ENCODE measurements at places on chromosomes 3 and 15. TPM values are rescaled to one million over a fixed set of nuclear protein-coding genes. Genes with fewer than 3 reads are reported as not detected.

The UBE2Q2 gene
- polyA plus RNA-seq: 29.5 TPM

GRCh38 chr3:30626443-30627180 is 20.2 kb downstream of the TGFBR2 start:
- no peak for DNase-seq
- H3K4me3 ChIP-seq: no peak overlapping the region
- H3K4me1 ChIP-seq: no peaks in the 10 kb centered on the region
- H3K27me3 ChIP-seq: no peaks in the 10 kb centered on the region

DNA sequence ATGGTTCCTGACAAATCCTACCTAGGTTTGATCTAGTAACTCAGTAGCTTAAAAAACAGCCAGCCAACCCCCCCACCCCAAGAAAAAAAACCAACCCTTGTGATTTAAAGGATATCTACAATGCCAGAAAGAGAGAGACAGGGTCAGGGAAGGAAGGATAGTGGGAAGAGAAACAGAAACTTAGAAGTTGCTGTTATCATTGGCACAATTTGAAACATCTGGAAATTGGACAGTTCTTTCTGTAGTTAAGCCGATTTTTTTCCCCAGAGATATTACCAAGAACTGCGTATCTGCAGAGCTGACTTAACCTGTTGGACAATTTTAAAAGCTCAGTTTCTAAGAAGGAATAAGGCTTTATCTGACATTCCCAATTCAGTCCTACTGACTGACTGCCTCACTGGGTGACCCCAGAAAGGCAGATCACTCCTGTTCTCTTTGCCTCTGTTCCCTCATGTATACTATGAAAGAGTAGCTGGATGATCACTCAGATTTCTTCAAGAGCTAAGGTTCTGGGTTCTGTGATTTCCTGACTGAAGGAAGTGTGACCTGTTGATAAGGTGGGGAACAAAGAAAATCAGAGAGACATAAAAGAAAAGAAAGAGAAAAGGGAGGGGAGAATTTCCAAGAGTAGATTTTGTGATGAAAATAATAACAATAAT is 128.3 kb downstream of the MAP2K5 start:
- no peak overlapping the region for H3K27ac ChIP-seq
- no peak overlapping the region for H3K4me3 ChIP-seq
- no peaks in the 10 kb centered on the region for H3K36me3 ChIP-seq
- no peaks in the 10 kb centered on the region for H3K27me3 ChIP-seq
- no peaks in the 10 kb centered on the region for H3K4me1 ChIP-seq
- no peak for DNase-seq

The UCN2 gene
- polyA plus RNA-seq: not detected

DNA sequence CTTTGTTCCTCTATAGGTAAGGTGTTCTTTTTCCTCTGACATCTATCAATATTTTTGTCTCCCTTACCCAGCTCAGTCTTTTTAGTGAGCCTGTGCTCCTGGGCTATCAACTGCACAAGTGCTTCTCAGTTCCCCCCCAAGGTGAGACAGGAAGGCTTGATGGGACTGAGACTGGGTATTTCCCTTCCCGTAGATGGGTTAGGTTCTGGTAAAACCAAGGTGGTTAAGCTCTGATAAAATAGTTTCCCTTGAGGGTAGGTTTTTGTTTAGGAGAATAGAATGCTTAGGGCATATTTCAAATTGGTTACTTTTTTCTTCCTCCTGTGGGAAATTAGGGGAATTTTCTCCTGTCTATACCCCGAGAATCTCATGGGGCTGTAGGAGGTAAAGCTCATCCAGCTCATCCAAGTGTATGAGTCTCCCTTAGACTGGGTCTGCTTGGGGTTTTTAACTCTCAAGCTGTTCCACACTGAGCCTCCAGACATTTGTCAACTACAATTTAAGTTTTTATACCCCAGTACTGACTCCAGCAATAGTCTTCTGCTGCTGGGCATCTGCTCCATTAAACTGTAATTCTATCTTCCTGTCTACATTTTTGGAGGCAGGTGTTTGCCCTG is 44.9 kb downstream of the OXSR1 start:
- H3K36me3 ChIP-seq: no peaks in the 10 kb centered on the region
- no peak overlapping the region for H3K4me3 ChIP-seq
- H3K4me1 ChIP-seq: peaks cover 20% of the 10 kb centered on the region
- DNase-seq: peak; percentile 65
- H3K27me3 ChIP-seq: no peaks in the 10 kb centered on the region

DNA sequence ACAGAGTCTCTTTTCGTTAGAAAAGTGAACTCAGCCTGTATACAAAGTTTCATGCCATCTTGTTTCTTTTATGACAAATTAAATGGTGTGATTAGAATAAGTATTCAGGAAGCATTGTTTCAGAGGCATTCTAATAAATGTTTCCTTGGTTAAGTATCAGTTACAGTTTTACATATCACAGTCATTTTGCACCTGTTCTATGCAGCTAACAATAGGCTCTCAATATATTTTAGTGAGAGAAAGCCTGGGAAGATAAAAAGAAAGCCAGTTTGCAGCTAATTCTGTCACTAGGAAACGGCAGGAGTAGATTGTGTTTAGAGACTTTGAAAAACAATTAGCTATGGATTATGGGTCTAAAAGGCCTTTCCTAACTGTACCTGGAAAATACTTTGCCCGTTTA is 252.8 kb downstream of the ZIC1 start:
- H3K27ac ChIP-seq: no peak overlapping the region
- H3K4me1 ChIP-seq: no peaks in the 10 kb centered on the region
- H3K4me3 ChIP-seq: no peak overlapping the region
- DNase-seq: no peak
- H3K36me3 ChIP-seq: no peaks in the 10 kb centered on the region

The SLITRK3 gene
- not detected for polyA plus RNA-seq

The SLC28A1 gene
- polyA plus RNA-seq: not detected

The RASGRF1 gene
- polyA plus RNA-seq: 1.8 TPM

DNA sequence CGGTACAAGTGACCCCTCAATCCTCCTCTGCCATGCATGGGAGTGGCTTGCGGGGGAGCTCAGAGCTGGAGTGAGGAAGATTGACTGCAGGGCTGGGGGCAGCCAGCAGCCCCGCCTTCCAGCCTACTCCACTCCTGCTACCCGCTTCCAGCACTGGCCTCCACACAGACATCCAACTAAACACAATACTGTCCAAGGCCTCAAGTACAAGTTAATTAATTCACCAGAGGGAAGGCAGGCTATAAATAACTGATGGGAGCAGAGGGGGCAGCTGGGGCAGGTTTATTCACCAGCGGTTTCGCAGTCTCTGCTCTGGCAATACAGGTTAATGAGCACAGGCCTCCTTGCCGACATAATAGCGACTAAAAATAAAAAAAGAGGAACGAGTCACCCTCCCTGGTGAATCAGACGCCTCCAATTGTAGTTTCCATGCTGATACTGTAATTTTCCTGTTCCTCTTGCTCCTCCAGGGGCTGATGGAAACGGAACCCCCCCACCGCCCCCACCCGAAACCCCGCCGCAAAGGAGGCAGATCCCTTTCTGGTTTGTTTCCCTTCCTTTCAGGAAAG is 166.4 kb upstream of the TLE3 start:
- H3K27me3 ChIP-seq: no peaks in the 10 kb centered on the region
- no peak overlapping the region for H3K4me3 ChIP-seq
- no peak for DNase-seq
- H3K36me3 ChIP-seq: no peaks in the 10 kb centered on the region
- peaks cover 54% of the 10 kb centered on the region for H3K4me1 ChIP-seq

- no peak overlapping the region for H3K27ac ChIP-seq
- no peaks in the 10 kb centered on the region for H3K4me1 ChIP-seq
- no peaks in the 10 kb centered on the region for H3K27me3 ChIP-seq
These were observed 54.4 kb downstream of the CCDC66 start for GRCh38 chr3:56611364-56611763.

- H3K4me3 ChIP-seq: no peak overlapping the region
- peaks cover 5% of the 10 kb centered on the region for H3K27me3 ChIP-seq
- DNase-seq: no peak
- no peaks in the 10 kb centered on the region for H3K36me3 ChIP-seq
These were observed 92.0 kb upstream of the TPM1 start for GRCh38 chr15:62950462-62950931.

GRCh38 chr3:72538070-72538745 is 310.0 kb downstream of the SHQ1 start:
- H3K4me3 ChIP-seq: no peak overlapping the region
- H3K4me1 ChIP-seq: peaks cover 18% of the 10 kb centered on the region
- H3K27me3 ChIP-seq: no peaks in the 10 kb centered on the region

DNA sequence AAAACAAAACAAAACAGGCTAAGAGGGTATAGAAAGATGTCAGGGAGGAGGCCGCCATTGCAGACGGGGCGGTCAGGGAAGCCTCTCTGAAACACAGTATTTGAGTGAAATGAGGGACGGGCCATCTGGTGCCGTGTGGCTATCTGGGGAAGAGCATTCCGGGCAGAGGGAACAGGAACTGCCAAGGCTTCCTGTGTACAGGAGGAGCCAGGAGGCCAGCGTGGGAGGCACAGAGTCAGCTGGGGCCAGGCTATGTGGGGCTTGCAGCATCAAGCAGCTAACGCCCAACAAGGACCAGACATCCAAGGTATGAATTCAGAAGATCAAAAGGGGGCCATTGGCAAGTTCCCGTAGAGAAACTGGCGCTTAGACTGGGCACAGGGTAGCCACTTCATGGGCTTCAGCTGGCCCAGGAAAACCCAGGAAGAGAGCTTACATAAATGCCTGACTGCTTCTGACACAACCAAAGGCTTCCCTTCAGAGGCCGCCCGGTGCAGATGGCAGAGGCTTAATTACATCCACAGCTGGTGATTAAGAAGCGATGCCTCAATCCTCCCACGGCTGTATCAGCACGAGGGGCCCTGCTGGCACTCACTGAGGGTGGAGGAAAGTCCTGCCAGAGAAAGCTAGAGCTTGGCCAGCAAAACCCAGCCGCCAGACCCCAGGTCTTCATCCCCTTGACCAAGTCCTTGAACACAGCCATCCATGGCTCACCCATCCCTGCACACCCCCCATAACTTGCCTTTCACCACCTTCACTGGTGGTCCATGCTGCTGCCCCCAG is 144.9 kb downstream of the MEGF11 start:
- no peaks in the 10 kb centered on the region for H3K36me3 ChIP-seq
- H3K27ac ChIP-seq: no peak overlapping the region
- DNase-seq: no peak
- no peak overlapping the region for H3K4me3 ChIP-seq

GRCh38 chr3:122908251-122908650 is 113.4 kb downstream of the SLC49A4 start:
- no peak for DNase-seq
- no peaks in the 10 kb centered on the region for H3K4me1 ChIP-seq
- no peaks in the 10 kb centered on the region for H3K36me3 ChIP-seq
- H3K27me3 ChIP-seq: no peaks in the 10 kb centered on the region
- no peak overlapping the region for H3K27ac ChIP-seq

DNA sequence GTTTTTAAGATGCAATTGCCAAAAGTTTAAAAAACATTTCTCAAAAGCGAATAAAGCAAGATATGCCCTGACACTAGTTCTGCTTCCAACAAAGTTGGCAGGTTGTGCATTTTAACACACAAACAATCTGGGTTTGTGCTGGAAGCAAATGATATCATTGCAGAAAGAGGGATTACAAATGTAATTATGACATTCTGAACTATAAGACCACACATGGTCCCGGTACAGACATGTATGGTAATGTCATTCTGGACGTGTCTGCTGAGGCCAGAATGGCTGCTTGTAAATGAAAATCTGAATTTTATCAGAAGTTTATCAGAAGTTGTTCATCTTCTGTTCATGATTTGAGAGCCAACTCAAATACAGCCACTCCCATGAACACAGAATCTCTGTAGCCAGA is 10.7 kb downstream of the TMC3 start:
- no peak overlapping the region for H3K4me3 ChIP-seq
- no peaks in the 10 kb centered on the region for H3K4me1 ChIP-seq
- DNase-seq: no peak

GRCh38 chr3:8746780-8747345 is 13.3 kb downstream of the CAV3 start:
- DNase-seq: no peak
- H3K27ac ChIP-seq: no peak overlapping the region
- H3K4me1 ChIP-seq: no peaks in the 10 kb centered on the region
- H3K4me3 ChIP-seq: no peak overlapping the region

GRCh38 chr15:63367390-63367789 is 14.3 kb downstream of the CA12 start:
- peaks cover 5% of the 10 kb centered on the region for H3K4me1 ChIP-seq
- no peak for DNase-seq
- H3K4me3 ChIP-seq: no peak overlapping the region
- no peak overlapping the region for H3K27ac ChIP-seq

The STRA6 gene
- 8.1 TPM for polyA plus RNA-seq

The LRTM1 gene
- not detected for polyA plus RNA-seq

GRCh38 chr3:45993421-45994027 is 2.1 kb downstream of the FYCO1 start:
- no peaks in the 10 kb centered on the region for H3K36me3 ChIP-seq
- H3K27me3 ChIP-seq: no peaks in the 10 kb centered on the region
- peaks cover 30% of the 10 kb centered on the region for H3K4me1 ChIP-seq
- no peak overlapping the region for H3K4me3 ChIP-seq
- DNase-seq: no peak

GRCh38 chr3:12708584-12709192 is 44.8 kb upstream of the RAF1 start:
- H3K27ac ChIP-seq: no peak overlapping the region
- no peaks in the 10 kb centered on the region for H3K36me3 ChIP-seq
- H3K27me3 ChIP-seq: no peaks in the 10 kb centered on the region
- no peaks in the 10 kb centered on the region for H3K4me1 ChIP-seq
- H3K4me3 ChIP-seq: no peak overlapping the region

- H3K4me1 ChIP-seq: no peaks in the 10 kb centered on the region
- no peak overlapping the region for H3K27ac ChIP-seq
- H3K4me3 ChIP-seq: no peak overlapping the region
- DNase-seq: no peak
- H3K27me3 ChIP-seq: no peaks in the 10 kb centered on the region
- H3K36me3 ChIP-seq: no peaks in the 10 kb centered on the region
These were observed 2.7 kb downstream of the C3orf22 start for GRCh38 chr3:126555795-126556636.

GRCh38 chr3:114527036-114527644 is 233.3 kb downstream of the TIGIT start:
- no peaks in the 10 kb centered on the region for H3K36me3 ChIP-seq
- H3K27ac ChIP-seq: no peak overlapping the region
- H3K4me1 ChIP-seq: no peaks in the 10 kb centered on the region
- H3K27me3 ChIP-seq: no peaks in the 10 kb centered on the region
- no peak for DNase-seq
- H3K4me3 ChIP-seq: no peak overlapping the region

DNA sequence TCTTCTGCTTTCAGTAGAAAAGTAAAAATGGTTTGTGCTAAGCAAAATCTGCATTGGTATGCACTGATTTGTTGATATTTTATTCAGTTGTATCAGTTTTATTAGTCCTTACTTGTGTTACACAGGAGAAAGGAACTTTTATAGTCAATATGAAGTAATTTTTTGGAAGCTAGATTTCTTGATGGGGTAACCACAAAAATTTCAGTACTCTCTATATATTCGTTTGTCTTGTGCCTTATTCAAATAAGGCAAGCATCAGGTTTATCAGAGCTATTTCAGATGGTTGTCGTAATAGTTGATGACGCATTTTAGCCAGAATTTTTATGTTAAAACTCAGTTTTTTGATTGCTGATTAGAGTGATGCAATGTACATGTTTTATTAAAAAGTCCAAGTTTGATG is 50.7 kb upstream of the NIPA1 start:
- no peaks in the 10 kb centered on the region for H3K36me3 ChIP-seq
- H3K27ac ChIP-seq: no peak overlapping the region
- no peak for DNase-seq
- no peaks in the 10 kb centered on the region for H3K4me1 ChIP-seq
- H3K27me3 ChIP-seq: no peaks in the 10 kb centered on the region

All from GM12878 (cell line).